Tibial nerve (tissue), 4 donors: ENCODE measurements at places on chromosomes 16 and 17. TPM values are rescaled to one million over a fixed set of nuclear protein-coding genes. Genes with fewer than 3 reads are reported as not detected.

- H3K4me1 ChIP-seq = no peaks in the 10 kb centered on the region
- no peak for DNase-seq
- no peaks in the 10 kb centered on the region for H3K36me3 ChIP-seq
- H3K27me3 ChIP-seq = no peaks in the 10 kb centered on the region
These were observed 2.2 kb downstream of the LDHD start for GRCh38 chr16:75114179-75114945.

DNA sequence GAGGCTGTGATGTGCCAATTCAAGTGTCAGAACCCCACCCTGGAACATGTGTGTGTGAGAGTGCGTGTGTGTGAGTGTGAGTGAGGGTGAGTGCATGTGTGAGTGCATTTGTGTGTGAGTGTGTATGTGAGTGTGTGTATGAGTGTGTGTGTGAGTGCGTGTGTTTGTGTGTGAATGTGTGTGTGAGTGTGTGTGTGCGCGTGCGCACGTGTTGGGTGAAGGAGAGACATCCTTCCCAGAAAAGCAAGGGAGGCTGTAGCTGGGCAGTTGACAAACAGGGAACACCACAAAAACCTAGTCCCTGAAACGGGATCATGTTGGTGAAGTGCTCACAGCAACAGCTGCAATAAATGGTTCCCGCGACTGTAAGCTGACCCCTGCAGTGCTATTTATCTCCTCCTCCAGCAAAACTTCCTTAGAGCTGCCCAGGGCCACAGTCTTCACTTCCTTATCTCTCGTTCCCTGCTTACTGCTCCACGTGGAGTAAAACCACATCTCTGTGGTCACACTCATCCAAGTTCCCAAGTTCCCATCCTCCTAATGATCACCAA lies 40.1 kb upstream of the RPL38 start:
- H3K27ac ChIP-seq = no peak overlapping the region
- no peaks in the 10 kb centered on the region for H3K4me1 ChIP-seq
- H3K4me3 ChIP-seq = no peak overlapping the region
- no peaks in the 10 kb centered on the region for H3K27me3 ChIP-seq
- no peaks in the 10 kb centered on the region for H3K36me3 ChIP-seq
- DNase-seq = no peak

- no peak for DNase-seq
- no peak overlapping the region for H3K4me3 ChIP-seq
- no peaks in the 10 kb centered on the region for H3K27me3 ChIP-seq
- no peaks in the 10 kb centered on the region for H3K36me3 ChIP-seq
These were observed 133.7 kb upstream of the SEC14L1 start for GRCh38 chr17:77006971-77007649.

MSLN gene
- not detected for total RNA-seq

KRT36 gene
- not detected for total RNA-seq
